ENCODE measurements at places on chromosomes 3 and 15.

GRCh38 chr15:66825731-66826130, 123.7 kb downstream of the SMAD6 start:
- DNase-seq = no peak

DNA sequence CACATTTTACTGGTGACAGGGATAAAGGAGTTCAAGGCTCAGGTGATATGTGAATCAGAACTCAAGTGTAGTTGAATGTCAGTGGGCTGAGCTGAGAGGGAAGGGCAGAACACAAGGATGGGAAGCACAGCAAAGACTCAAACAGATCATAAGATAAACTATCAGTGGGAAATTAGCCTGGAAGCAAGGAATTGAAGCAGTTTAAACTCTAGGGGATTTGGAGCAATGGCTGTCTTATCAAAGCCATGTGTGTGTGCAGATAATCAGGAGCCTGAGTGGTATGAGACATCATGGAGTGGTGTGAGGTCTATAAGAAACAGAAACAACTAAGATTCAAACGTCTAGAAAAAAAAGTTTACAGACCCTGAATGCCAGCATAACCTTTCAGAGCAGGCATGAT, 634.6 kb downstream of the AGBL1 start:
- DNase-seq = no peak

GRCh38 chr3:125054062-125054448, 1.7 kb downstream of the HEG1 start:
- no peak for DNase-seq

DNA sequence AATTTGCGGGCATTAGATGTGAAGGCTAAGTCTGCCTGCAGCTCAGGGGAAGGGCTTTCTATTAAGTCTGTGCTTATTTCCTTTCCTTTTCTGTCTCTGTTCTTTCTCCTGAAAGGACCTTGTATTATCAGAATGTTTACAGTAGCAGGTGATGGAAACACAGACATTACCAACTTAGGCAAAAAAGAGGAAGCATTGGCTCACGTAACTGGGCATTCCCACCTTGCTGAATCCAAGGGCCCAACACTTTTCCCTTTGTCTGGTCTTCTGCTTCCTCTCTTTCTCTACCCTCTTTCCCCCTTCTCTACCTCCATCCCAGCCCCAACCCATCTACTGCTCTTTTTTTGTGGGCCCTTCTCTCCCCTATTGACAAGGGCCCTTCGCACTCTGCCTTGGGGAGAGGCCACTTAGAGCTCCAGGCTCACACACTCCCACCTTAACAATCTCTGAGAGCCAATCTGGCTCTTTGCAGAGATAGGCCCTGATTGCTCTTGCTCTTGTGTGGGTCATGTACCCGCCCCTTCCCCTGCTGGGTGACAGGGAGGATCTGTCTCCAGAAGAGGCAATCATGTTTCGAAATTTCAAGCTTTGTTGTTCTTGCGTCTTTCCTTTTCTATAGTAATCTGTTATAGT, 35.0 kb downstream of the ACAA1 start:
- DNase-seq = no peak

- DNase-seq = peak; percentile 44
Measured at GRCh38 chr3:169990431-169990830, 23.8 kb downstream of the SEC62 start.

GRCh38 chr15:93570527-93570926, 481.5 kb upstream of the RGMA start:
- no peak for DNase-seq

GRCh38 chr3:72405943-72406566, 442.2 kb downstream of the SHQ1 start:
- DNase-seq = no peak
